HTR-8/SVneo (cell line): ENCODE measurements at places on chromosomes 5 and 9.

DNA sequence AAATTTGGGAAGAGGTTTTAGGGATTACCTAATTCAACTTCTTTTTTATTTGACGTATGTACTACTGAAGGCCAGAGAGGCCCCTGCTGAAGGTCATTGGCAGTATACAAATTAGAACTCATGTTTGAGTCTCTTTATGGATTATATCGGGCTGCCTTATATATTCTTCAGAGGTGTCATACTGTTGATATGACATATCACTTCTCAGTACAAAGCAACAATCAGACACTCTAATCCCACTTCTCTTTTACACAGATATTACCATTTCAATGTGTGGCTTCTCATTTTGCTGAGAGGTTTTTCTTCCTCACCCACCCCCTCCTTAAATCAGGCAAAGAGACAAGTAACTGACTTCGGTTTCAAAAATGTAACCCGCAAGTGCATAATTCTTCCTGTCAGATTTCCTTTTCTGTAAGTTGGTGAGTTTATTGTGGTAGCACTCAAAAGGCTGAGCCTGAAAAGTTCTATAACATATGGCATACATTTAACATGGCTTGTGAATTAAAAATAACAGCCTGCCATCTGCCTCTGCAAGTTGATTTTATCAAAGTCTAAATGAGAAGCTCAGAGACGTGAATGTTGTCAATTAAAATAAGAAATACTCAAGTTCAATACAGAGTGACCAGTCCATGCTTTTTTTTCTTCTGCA is 163.6 kb upstream of the RORB start:
- DNase-seq: no peak

DNA sequence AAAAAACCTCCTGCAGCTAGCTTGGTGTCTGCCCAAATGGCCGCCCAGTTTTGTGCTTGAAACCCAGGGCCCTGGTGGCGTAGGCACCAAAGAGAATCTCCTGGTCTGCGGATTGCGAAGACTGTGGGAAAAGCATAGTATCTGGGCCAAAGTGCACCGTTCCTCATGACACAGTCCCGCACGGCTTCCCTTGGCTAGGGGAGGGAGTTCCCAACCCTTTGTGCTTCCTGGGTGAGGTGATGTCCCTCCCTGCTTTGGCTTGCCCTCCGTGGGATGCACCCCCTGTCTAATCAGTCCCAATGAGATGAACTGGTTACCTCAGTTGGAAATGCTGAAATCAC is 83.0 kb upstream of the JAK2 start:
- no peak for DNase-seq

DNA sequence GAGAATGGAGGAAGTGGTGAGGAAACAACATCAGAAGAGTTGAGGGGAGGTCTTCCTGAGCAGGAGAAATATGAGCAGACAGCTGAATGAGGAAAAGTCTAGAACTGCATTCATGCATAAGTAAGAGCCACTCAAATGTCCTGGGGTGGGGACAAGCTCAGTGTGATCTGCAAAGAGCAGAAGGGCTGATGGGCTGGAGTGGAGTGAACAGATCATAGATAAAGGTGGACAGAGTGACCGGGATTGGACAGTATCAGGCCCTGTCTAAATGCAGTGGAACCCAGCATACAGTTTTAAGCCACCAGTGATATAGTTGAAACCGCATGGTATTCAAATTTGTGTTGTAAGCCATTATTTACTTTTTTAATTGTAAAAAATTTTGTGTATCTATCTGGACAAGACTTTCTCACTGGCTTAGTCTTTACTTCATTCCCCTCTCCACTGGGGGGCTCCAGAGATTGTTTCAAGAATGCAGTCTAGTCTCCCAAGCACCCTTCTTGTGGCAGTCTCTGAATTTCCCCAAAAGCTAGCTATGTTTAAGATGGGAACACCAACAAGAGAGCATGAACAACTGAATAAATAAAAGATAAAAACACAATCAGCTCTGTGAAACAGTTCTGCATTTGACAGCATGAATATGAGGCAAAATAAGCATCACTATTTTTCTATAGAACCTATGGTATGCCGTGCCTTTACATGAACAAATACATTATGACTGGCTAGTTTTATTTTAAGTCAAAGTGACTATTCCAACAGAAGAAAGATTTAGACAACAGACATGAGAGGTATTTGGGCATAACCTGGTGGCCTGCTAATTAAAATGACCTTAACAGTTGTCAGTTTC is 10.7 kb upstream of the STK32A start:
- peak; percentile 27 for DNase-seq

- DNase-seq: peak; percentile 64
Observed at GRCh38 chr9:131773911-131774379, 34.1 kb upstream of the RAPGEF1 start.

DNA sequence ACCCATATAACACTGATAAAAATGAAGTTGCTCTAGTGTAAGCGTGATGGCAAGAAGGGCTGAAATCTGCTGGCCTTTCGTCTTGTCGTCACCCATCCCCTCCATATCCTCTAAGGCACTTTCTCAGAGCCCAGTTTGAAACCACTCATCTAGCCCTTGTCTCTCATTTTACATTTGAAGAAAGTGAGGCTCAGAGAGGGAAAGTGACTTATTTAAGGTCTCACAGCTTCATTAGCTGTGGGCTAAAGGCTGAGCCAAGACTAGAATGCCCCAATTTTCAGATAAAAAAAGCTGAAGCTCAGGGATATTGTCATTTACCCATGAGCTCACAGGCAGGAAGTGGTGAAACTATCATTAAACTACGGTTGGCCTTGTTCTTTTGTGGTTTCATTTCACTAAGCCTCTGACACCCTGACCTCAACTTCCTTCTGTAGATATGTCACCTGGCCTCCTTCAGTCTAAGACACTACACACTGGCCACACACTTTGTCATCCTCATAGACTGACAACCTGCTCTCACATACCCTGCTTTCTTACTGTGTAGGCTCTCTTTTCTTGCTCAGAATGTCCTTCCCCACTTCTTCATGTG is 176.7 kb upstream of the DMAC1 start:
- DNase-seq: no peak

GRCh38 chr5:144308174-144308573 is 137.5 kb downstream of the KCTD16 start:
- no peak for DNase-seq

DNA sequence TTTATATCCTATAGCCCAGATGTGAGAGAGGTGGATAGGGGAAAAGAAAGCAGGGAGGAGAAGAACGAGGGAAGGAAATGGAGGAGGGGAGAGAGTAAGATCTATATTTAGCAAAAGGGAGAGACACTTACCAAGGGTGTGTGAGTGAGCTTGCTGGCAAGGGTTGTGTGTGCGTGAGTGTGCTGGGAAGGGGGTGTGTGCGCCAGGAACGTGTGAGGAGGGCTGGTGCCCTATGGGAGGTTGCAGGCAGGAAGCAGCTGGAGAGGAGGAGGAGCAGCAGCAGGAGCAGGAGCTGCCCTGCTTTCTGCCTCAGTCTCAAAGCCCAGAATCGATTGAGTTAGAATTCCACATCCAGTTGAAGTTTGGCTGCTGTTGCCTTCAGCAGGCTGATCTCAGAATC is 148.3 kb upstream of the RUSC2 start:
- no peak for DNase-seq

DNA sequence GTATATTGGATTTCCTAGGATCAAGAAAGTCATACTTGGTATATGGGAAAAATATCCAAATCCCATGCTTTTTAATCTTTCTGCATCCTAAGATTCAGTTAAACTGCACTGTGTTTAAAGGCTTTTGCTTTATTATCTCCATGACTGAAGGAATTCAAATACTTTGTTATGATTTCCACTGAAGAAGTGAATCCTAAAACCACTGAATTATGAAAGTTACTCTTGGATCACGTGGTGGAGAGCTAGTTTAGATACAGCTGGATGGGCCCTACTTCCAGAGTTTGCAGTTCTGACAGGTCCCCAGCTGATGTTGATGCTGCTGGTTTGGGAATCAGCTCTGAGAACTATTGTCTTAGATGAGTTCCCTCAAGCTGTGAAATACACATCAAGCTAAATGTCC is 5.0 kb downstream of the DAB2 start:
- no peak for DNase-seq

DNA sequence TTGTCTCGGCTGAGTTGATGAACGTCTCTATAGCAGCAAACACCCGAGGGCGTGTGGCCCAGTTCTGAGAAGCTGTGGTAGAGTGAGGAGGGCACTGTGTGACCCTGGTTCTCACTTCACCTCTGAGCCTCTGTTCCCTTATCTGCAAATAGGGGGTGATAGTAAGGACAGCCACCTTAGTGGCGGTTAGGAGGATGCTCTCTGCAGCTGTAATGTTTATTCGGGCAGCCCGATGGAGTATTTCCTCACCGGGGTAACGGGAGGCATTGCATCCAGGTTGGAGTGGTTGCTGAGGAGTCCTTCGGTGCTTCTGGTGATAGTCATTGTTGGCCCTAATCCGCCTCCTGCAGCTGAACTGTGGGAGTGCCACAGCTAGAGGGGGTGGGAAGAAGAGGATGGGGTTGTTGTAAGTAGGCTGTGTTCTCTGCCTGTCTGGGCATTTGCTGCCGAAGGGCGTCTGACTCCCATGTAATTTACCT is 13.9 kb downstream of the PRRC2B start:
- DNase-seq: no peak

- DNase-seq: no peak
Observed at GRCh38 chr5:179841621-179842020, 17.0 kb downstream of the MRNIP start.

GRCh38 chr9:5712651-5713390 is 83.9 kb downstream of the RIC1 start:
- DNase-seq: no peak

DNA sequence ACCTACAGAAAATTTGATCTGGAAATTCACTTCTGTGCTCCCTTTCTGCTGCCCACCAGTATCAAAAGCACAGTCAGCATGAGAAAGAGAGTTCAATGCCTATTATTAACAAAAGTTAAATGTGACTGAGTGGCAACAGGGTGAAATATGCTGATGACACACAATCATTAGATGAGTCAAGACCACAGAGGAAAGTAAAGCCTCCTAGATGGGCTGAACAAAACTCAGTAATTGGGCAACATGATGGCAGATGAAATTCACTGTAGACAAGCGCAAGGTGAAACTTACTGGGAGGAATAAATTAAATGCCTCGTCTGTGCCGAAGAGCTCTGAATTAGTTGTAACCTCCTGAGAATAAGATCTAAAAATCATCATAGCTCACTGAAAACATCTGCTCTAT is 752.8 kb downstream of the IRX1 start:
- DNase-seq: no peak

GRCh38 chr5:91182763-91183162 is 200.4 kb downstream of the ARRDC3 start:
- DNase-seq: no peak

DNA sequence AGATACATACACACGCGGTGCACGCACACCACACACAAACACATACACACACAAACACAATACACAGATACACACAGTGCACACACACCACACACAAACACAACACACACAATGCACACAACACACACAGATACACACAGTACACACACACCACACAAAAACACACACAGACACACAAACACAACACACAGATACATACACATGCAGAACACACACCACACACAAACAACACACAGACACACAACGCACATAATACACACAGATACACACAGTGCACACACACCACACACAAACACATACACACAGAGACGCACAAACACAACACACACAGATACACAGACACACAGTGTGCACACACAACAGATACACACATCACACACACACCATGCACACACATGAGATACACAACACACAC is 5.9 kb upstream of the CCDC187 start:
- no peak for DNase-seq

- DNase-seq: no peak
Observed at GRCh38 chr9:123167474-123167873, 100.9 kb downstream of the STRBP start.

DNA sequence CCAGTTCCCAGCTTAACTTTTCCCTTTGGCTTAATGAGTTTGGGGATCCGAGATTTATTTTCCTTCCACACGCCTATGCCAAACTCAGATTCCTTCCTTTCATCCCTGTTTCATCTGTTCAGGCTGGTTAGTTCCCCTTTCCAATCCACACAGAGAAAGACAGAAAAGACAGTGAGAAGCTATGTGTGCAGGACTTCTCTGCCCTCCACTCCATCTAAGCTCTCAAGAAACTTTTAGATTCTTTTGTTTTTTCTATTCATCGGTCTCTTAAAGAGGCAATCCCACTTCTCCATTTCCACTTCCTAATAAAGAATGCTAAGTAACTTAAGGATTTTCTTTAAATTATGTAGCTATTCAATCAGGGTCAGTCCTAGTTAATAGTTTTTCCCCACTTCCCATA is 11.2 kb downstream of the ITGA1 start:
- DNase-seq: no peak

DNA sequence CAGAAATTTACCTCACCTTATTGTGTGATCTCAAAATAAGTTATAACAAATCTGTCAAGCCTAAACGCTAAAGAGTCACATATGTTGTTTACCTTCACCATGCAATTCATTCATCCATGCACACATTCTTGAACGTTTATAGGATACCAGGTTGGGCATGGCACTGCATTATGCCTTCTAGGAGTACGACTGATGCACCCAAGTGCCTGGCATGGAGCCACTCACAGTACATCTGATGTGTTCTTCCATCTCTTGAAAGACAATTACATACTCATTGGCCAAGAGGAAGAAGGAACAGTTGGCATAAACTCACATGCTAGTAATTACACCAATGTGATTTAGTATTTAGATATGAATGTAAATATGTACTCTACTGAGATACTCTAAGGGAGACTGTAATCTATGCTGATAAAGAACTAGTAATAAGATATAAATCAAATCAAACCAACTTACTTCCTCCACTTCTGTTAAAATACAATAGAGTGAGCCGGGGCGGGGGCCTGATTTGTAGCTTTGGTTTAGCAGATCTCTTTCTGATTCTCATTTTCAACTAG is 90.7 kb downstream of the LPAR1 start:
- DNase-seq: no peak

DNA sequence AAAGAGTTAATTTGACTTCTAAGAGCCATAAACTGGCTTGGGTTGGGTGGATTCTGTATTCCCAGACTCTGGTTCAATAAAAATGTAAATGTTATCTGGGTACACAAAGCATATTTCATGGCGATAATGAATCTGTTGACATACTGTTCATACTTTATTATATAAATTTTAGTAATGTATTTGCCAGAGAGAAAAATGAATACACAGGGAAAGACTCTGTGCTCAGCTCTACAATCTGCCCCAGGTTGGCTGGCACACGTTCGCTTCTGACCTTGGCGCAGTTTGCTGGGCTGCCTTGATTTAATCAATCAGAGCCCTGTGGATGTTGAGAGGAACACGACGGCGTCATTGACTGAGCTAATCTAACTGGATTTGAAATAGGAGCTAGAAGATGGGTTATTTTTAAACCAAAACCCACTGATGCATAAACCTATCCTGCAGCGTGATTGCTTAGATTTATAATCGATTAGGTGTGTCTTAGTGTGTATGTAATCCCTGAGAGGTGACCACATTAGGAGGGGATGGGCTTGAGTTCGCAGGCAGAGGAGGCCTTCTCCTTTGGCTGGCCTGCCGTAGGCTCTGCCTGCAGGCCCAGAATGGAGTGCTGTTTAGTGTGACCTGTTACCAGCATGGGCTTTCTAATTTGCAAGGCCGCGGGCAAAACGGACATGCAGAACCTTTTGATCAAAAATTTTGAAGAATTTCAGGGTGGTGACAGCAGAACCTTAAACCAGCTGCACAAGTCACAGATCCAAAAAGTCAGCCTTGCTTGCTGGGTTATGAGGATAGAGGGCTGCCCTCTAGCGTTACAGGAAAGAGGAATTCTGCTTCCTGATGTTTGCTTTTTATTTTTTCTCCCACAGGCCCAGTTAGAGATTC is 3.9 kb upstream of the ADCY2 start:
- DNase-seq: no peak
